ENCODE measurements at places on chromosomes 5 and 9.

DNA sequence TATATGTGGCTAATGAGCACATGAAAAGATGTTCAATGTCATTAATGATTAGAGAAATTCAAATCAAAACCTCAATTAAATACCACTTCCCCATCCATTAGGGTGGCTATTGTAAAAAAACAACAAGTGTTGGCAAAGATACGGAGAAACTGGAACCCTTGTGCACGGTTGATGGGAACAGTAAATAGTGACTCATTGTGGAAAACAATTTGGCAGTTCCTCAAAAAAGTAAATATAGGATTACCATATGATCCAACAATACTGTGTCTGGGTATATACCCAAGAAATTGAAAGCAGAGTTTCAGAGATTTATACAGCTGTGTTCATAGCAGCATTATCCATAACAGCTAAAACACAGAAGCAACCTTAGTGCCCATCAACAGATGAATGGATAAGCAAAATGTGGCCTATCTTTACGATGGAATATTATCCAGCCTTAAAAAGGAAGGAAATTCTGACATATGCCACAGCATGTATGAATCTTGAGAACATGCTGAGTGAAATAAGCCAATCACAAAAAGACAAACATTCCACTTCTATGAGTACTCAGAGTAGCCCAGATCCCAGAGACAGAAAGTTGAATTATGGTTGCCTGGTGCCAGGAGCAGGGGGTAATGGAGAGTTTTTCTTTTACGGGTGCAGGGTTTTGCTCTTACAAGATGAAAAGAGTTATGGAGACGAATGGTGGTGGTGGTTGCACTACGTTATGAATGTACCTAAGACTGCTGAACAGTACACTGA is 41.4 kb upstream of the LRRC14B start:
- DNase-seq: no peak

- no peak for DNase-seq
Observed at GRCh38 chr9:114695948-114696347, 14.0 kb upstream of the TEX48 start.

DNA sequence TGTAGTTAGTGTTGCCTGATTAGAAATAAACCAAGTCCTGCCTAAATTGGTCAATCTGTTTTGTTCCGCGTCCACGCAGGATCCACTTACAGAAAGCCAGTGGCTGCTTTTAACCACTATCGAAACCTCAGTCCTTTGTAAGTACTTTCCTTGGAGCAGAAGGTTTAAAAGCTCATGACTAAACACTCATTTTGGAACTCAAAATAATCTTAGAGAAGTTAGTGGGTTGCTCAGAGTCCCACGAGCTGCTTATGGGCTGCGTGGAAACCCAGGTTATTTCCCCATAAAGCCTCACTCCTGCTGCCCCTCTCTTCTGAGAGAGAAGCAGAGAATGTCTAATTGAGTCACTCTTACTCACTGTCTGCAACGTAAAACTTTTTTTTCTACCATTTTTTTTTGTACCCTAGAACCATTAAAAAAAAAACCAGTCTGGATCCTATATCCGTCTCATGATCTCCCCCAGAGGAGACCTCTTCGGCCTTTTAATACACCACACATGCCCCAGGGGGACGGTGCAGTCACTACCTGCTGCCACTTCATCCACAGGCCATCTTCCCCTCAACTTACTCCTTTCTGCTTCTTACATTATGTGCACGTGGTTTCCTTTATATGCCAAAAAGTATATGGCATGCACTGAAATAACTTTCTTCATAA is 7.6 kb downstream of the BASP1 start:
- no peak for DNase-seq

DNA sequence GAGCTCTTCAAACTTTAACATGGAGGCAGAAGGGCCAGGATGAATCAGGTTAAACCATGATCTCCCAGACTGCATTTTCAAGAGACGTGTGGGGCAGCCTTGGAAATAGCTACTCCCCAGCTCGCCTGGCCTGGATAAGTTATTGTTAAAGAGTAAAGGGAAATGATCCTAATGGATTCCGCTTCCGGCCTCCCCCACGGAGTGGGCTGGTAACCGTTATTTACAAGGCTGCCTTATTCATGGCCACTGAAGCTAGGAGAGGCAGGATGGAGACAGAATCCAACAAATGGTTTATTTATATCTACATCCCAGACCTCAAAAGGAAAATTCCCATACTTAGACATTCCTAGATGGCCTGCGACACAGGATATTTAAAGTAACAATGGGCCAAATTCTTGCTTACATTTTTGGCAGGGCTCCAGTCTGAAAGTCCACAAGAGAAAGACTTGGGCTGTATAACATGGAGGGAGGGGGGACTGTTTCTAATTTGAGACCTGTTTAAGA is 27.9 kb downstream of the SPRY4 start:
- no peak for DNase-seq
